ENCODE measurements at places on chromosomes 3 and 15. TPM values are rescaled to one million over a fixed set of nuclear protein-coding genes. Genes with fewer than 3 reads are reported as not detected.

LYSMD2 gene
- polyA plus RNA-seq, result 19.6 TPM

RTP1 gene
- polyA plus RNA-seq, result not detected

DUOXA1 gene
- 0.89 TPM for polyA plus RNA-seq

ROPN1B gene
- polyA plus RNA-seq, result 0.06 TPM

CCR8 gene
- polyA plus RNA-seq, result not detected

CHDH gene
- polyA plus RNA-seq, result 2.2 TPM

APOD gene
- 64.2 TPM for polyA plus RNA-seq

IQCF5 gene
- not detected for polyA plus RNA-seq

FGF7 gene
- polyA plus RNA-seq, result under 0.01 TPM

CEMIP gene
- polyA plus RNA-seq, result 0.89 TPM

KLHL40 gene
- polyA plus RNA-seq, result 1.1 TPM

DNA sequence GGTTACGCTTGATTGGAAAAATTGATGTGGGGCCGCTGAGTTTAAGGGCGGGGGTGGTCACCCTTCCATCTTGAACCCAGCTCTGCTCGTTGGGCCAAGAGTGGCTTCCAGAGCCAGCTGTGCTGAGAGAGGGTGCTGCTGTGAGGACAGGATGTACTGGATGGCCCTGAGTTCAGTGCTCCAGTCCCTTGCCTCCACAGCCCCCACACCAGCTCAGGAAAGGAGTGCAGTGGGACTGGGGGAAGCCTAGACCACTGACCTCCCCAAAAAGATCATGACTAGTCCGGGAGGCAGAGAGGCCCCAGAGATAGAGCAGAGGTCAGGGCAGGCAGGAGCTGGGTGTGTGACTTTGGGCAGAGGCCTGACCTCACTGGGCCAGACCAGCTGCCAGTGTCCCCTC lies 4.0 kb upstream of the PTH1R start:
- H3K27me3 ChIP-seq, result no peaks in the 10 kb centered on the region
- peak overlapping the region; percentile 50 for H3K27ac ChIP-seq
- DNase-seq, result no peak

DNA sequence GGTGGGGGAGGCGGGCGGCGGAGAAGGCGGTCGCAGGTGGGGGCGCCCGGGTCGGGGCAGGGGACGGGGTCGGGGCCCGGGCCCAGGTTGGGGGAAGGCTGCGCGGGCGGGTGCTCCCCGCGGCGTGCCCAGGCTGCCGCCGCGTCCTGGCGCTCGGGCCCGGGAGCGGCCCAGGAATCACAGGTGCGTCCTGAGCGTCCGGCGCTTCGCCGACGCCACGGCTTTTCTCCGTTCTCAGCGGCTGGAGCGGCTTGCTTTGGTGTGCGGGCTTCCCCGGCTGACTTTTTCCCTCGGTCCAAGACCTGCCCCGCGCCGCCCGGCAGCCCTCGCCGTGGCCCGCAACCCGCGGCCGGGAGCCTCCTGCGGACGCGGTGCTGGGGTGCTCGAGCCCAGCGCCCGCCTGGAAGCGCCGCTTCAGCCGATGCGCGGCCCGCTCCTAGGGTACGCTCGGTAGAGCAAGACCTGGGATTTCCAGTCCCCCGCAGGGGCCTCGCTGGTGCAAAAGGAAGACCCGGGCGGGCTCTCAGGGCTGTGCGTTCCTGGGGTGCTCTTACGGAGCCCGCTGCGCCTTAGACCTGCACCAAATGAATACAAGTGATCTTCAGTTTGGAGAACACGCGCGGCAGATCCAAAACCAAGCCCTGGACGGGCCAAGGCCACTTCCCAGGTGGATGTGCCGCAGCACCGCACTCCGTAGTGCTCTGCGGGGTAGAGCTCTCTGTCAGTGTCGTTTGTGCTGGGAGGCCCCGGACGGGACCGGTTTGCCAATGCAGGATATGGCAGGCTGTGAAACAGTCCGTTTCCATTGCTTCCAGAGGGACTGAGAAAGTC lies 639 bp downstream of the NIPA1 start:
- DNase-seq, result peak; percentile 38
- H3K36me3 ChIP-seq, result no peaks in the 10 kb centered on the region
- no peaks in the 10 kb centered on the region for H3K27me3 ChIP-seq
- peak overlapping the region; percentile 85 for H3K27ac ChIP-seq
- no peaks in the 10 kb centered on the region for H3K4me1 ChIP-seq

DNA sequence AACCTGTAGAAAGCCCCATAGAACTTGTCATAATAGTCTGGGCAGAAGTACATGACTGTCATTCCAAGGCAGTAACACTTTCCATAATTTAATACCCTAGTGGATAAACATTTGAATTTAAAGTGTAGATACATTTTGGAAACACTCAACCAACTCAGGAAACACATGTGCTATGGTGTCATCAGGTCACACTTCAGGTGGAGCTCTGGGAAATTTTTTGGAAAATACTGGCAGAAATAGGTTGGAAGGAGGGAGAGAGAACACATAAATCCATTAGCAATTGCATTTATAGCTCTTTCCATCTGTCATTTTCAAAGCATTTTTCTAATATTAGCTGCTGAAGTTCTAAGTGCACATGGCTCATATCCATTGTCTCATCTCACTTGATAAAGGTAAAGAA lies 135.7 kb downstream of the MEIS2 start:
- H3K27me3 ChIP-seq, result no peaks in the 10 kb centered on the region
- no peaks in the 10 kb centered on the region for H3K36me3 ChIP-seq
- no peak overlapping the region for H3K27ac ChIP-seq
- no peak for DNase-seq
- no peak overlapping the region for H3K4me3 ChIP-seq

DNA sequence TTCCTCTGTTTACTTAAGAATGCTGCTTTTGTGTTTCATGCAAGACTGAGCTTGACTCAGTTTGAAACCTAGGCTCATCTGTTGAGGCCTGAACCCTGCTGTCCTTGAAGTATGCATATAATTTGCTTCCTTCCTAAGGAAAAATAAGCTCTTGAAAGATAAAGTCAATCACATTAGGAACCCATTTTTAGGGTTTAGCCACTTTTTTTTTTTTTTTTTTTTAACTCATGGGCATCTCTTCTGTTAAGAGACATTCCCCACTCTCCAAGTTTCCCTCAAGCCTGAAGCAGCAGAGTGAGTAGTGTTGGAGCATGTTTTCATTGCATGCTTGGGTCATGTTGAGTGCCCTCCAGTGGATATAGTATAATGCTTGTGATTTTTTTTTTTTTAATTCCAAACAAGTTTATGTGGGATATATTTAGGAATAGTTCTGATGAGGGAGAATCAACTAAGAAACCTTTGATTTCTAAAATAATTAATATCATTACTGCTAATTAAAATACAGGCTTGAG lies 3.6 kb downstream of the CTNNB1 start:
- peaks cover 24% of the 10 kb centered on the region for H3K4me1 ChIP-seq
- H3K27ac ChIP-seq, result peak overlapping the region; percentile 20
- no peaks in the 10 kb centered on the region for H3K36me3 ChIP-seq
- H3K4me3 ChIP-seq, result no peak overlapping the region
- DNase-seq, result peak; percentile 50

DNA sequence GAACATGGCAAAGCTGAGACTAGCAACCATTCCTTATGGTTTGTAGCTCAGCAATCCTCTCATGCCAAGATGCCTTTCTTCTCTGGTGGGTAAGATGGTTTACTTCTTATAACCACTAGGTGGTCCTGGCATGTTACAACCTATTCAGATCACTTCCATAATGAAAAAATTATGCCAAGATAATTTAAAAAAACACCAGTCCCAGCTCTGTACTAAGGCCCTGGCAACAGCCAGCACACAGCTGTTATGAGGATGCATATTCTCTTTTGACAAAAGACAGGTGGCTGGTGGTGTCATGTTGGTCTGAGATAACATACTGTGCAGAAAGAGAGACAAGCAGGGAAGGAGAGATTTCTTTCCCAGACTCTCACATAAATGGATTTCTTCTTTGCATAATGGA lies 65.7 kb upstream of the FRMD4B start:
- H3K36me3 ChIP-seq, result no peaks in the 10 kb centered on the region
- H3K4me3 ChIP-seq, result no peak overlapping the region
- H3K27me3 ChIP-seq, result no peaks in the 10 kb centered on the region
- no peak for DNase-seq
- H3K4me1 ChIP-seq, result no peaks in the 10 kb centered on the region

GRCh38 chr3:197197334-197197733 lies 101.1 kb downstream of the DLG1 start:
- H3K4me1 ChIP-seq, result no peaks in the 10 kb centered on the region
- H3K27me3 ChIP-seq, result no peaks in the 10 kb centered on the region
- DNase-seq, result no peak
- no peak overlapping the region for H3K4me3 ChIP-seq
- peaks cover 7% of the 10 kb centered on the region for H3K36me3 ChIP-seq

DNA sequence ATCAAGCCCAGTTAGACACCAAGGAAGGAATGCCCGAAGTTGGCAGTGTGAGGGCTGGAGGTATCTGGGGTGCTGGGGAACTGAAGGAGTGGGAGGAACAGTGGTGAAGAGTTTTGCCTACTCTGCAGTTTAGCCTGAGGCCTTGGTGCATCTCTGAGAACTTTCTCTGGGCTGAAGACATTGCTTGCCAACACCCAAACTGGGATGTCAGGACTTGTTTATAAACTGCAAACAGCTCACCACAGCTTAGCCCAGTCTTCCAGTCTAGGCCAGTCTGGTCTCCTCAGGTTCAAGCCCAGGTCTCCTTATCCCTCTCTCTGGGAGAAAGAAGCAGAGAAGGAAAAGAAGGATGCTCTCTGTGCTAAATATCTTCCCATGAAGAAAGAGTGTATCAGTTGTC lies 68.0 kb upstream of the BOC start:
- no peaks in the 10 kb centered on the region for H3K27me3 ChIP-seq
- H3K4me3 ChIP-seq, result no peak overlapping the region
- H3K36me3 ChIP-seq, result no peaks in the 10 kb centered on the region
- H3K27ac ChIP-seq, result no peak overlapping the region
- H3K4me1 ChIP-seq, result peaks cover 2% of the 10 kb centered on the region
- no peak for DNase-seq

DNA sequence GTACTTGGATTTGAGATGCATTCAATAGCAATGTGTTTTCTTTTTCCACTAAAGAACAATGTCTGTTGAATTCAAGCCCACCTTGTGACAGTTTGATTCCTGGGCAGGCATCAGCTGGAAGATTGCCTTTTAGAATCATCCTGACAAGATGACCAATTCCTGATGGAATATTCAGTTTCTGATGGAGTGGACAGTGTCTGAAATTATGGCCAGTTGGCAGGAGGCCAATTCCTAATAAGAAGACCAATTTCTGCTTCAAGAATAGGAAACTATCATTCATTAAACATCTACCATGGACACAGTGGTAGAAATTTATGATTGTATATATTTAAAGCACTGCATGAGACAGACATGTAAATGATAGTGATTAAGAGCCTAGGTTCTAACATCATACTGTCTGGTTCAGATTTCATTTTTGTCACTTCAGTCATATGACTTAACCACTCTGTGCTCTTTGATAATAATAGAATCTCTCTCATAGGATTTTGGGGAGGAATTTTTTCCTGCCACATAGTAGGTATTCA lies 133.6 kb downstream of the CLSTN2 start:
- H3K4me3 ChIP-seq, result no peak overlapping the region
- H3K36me3 ChIP-seq, result no peaks in the 10 kb centered on the region
- H3K4me1 ChIP-seq, result no peaks in the 10 kb centered on the region
- H3K27me3 ChIP-seq, result peaks cover 1% of the 10 kb centered on the region

DNA sequence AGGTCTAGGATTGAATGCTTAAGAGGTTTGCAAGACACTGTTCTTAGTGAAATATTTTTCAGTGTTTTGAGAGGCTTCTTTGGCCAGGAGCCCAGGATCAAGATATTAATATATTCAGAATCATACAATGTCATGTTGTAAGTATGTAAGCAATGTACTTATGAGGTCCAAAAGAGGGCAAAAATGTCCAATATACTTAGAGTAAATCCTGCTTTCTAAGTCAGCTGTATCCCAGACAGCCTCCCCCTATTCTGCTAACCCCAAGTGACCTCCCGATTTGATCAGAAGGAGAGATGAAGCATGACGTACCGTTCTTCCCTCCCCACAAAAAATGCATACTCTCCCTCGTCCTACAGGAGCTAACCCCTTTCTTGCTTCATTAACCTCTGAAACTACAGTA lies 70.9 kb downstream of the CHAC1 start:
- DNase-seq, result no peak
- H3K27ac ChIP-seq, result no peak overlapping the region
- H3K4me1 ChIP-seq, result no peaks in the 10 kb centered on the region
- H3K36me3 ChIP-seq, result peaks cover 3% of the 10 kb centered on the region
- H3K4me3 ChIP-seq, result no peak overlapping the region

GRCh38 chr3:149971403-149972075 lies 844 bp upstream of the PFN2 start:
- no peaks in the 10 kb centered on the region for H3K36me3 ChIP-seq
- peak overlapping the region; percentile 92 for H3K4me3 ChIP-seq
- H3K4me1 ChIP-seq, result no peaks in the 10 kb centered on the region
- DNase-seq, result peak; percentile 47
- H3K27me3 ChIP-seq, result no peaks in the 10 kb centered on the region

DNA sequence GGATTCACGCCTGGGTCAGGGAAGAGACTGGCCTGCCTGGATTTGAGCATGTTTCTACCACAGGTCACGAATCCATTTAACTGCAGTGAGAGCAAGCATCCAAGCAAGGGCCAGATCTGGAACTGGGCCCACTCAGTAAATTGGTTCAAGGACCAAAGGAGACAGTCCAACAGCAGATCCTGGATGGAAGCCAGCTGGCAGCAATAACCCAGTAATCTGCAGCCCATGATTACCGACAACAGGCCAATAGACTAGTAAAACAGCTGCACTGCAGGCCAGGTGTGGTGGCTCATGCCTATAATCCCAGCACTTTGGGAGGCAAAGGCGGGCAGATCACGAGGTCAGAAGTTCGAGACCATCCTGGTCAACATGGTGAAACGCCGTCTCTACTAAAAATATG lies 11.8 kb downstream of the SAMD7 start:
- no peak overlapping the region for H3K27ac ChIP-seq
- DNase-seq, result peak; percentile 95
- no peaks in the 10 kb centered on the region for H3K36me3 ChIP-seq
- no peaks in the 10 kb centered on the region for H3K4me1 ChIP-seq
- H3K27me3 ChIP-seq, result no peaks in the 10 kb centered on the region

- H3K27ac ChIP-seq, result no peak overlapping the region
- no peak for DNase-seq
- no peaks in the 10 kb centered on the region for H3K27me3 ChIP-seq
- H3K36me3 ChIP-seq, result no peaks in the 10 kb centered on the region
- no peak overlapping the region for H3K4me3 ChIP-seq
- no peaks in the 10 kb centered on the region for H3K4me1 ChIP-seq
Measured at GRCh38 chr3:63685340-63685739, 32.9 kb downstream of the SNTN start.

DNA sequence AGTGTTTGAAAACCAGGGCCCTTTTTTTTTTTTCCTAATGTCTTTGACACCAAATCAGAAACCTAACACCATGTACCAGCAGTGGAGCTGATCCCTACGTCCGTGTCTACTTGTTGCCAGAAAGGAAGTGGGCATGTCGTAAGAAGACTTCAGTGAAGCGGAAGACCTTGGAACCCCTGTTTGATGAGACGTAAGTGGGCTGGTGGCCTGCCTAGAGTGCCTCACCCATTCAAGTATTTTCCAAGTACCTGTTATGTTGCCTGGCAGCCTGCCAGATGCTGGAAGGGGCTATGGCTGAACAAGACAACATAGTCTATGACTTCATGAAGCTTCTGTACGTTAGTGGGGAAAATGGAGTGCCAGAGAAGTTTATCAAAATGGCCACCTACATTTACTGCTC lies 39.7 kb downstream of the ESYT3 start:
- no peak for DNase-seq
- no peaks in the 10 kb centered on the region for H3K4me1 ChIP-seq
- no peak overlapping the region for H3K4me3 ChIP-seq
- H3K36me3 ChIP-seq, result no peaks in the 10 kb centered on the region
- no peaks in the 10 kb centered on the region for H3K27me3 ChIP-seq
